ENCODE measurements at places on chromosomes 5 and 9.

- no peak for DNase-seq
Observed at GRCh38 chr9:1875921-1876448, 139.2 kb upstream of the SMARCA2 start.

- DNase-seq, result no peak
Observed at GRCh38 chr5:72541501-72542225, 34.5 kb upstream of the ZNF366 start.

DNA sequence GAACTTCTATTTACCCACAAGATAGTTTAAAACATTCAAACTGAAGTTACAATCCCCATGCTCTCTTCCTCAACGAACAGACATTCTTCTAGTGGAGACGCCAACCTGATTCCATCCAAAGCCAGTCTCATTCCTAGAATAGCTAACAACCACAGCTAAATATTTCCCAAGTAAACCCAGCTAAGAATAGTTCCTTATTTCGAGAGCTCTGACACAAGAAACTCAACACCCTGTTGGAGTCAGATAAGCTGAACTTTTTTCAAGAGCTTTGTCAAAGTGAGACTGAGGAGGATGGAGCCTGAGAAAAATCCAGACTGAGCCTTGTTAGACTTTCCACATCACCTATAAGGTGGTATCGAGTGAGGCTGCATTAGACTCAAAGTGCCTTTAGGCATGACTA, 56.7 kb upstream of the RPS23 start:
- DNase-seq, result no peak

DNA sequence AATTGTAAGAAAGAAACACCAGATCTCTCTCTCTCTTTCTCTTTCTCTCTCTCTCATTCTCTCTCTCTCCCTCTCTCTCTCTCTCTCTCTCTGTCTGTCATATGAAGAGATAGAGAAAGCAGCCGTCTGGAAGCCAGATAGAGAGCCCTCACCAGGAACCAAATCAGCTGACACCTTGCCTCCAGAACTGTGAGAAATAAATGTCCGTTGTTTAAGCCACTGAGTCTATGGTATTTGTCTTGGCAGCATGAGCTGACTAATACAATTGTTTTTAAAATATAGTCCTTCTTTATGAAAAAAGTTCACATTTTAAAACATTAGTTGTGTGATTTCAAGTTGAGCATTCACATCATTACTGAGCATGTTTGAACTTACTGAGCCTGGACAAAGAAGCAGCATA, 275.6 kb downstream of the CETN3 start:
- no peak for DNase-seq

DNA sequence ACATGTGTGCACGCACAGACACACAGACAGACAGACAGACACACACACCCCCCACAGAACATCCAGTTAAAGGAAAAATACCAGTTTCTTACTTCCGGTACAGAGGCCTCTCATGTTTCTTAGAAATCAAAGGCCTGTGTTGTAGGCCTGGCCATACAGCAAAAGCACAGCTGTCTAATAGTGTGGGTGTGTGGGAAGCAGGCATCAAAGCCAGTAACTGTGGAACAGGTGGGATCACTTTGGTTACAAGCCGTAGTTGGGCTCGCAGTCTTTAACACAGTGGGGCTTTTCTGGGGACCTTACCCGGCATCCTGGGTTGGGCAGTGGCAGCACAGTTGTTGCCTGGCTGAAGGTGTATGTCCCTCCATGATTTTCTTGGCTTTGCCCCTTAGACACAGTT, 55.2 kb downstream of the FBXL7 start:
- DNase-seq, result no peak

DNA sequence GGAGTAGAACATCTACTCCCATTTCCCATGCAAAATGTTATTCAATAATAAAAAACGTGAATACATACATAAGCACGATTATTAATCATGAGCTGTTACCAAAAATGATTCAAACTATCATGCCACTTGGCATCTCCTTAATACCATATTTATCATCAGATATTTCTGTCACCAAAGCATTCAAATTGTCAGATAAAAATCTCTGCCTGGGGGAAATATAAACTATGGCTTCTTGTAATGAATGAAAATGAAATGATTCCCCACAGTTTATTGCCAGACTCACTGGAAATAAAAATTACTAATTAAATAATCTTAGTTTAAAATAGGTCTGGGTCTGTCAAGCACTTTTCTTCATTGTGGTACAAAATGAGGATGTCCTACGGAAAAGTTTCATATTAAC, 265.4 kb downstream of the EDIL3 start:
- no peak for DNase-seq

DNA sequence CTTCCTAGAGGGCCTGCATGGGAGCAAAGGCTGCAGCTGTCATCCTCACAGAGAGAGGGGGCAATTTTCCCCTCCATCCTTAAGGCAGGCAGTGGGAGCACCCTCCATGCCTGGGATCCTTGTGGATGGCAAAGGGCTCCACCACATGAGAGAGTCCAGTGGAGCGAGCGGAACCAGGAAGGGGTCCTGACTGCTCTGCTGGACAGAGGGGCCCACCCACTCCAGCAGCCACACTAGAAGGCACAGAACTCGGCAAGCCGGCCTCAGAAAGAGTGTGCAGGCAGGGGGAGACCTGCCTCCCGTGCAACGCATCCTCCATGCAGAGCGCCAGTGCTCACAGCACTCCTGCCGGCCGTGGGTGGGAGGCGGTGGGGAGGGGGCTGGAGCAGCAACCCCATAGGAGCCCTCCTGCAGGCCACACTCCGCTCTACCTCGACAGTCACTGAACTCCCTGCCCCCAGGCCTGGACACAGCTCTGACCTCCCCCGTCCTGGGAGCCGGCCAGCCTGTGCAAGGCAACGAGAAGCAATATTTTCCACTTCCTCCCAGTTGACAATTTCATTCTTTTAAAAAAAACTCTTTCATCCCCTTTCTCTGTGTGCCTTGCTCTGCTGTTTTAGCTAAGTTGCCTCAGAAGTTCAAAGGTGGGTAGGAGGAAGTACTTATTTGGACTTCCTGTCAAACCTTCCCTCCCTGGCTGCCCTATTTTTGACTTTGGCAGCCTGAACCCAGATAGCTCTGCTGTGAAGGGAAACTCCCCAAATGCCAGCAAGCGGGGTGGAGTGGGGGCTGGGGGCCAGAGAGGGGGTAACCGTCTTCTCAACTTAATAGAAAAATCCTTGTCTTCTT, 5.3 kb upstream of the LCP2 start:
- peak; percentile 86 for DNase-seq

GRCh38 chr5:54616031-54616430, 98.5 kb downstream of the SNX18 start:
- no peak for DNase-seq

- no peak for DNase-seq
Observed at GRCh38 chr5:82156874-82157273, 121.3 kb downstream of the RPS23 start.

DNA sequence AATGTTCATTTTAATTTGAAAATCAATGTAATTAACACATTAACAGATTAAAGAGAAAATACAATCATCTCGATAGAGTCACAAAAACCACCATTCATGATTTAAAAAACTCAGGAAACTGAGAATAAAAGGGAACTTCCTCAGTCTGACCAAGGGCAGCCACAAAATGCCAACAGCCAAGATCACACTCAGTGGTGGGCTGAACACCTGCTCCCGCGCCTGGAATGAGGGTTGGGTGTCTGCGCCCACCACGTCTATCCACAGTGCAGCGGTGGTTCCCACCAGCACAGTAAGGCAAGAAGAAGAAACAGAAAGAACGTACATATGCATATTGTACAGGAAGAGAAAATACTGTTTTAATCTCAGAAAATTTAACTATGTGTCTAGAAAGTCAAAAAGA, 11.7 kb upstream of the NSMF start:
- no peak for DNase-seq

DNA sequence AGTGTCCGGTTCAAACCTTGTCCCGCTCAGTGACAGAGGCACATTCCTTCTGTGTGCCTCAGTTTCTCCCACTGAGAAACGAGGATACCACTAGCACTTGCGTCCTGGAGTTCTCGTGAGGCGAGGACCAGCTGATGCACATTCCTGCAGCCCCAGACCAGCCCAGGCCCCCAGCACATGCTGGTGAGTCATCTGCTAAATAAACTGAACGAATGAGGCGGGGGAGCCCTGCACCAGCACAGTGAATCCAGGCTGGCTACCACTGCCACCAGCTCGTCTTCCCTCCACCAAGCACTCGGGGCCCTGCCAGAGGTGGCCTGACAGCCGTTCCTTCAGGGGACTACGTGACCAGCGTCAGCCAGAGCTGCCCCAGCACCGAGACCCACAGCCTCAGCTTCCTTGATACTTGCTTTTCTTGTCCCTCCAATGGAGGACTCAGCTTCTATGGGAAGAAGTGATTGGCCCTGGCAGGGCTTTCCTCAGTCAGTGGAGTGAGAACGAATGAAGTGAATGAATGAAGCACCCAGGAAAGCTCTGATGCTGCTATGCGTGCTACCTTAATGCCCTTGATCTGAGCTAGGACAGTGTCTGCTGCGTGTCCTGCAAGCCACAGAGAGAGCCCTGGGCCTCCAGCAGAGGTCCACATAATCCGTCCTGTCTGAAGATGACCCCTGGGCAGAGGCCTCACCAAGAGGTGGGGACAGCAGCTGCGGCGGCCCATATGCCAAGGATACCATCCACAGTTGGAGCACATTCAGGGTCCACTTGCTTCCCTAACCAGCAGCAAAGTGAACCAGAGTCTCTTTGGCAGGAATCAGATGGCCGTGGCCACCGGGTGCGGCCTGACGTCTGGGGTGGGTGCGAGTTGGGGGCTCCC, 13.5 kb upstream of the BARX1 start:
- DNase-seq, result no peak

- DNase-seq, result no peak
Observed at GRCh38 chr9:131870156-131870555, 130.3 kb upstream of the RAPGEF1 start.

Data from CD4-positive, alpha-beta T cell treated with Interleukin-15 for 1 hour (primary cell).